ENCODE measurements at places on chromosomes 5 and 9.
A peak's percentile ranks its signal among the peaks of the same experiment; 100 is the strongest.

- no peak for ATAC-seq
Measured at GRCh38 chr9:69678843-69679538, 6.8 kb upstream of the APBA1 start.

GRCh38 chr5:82077496-82077895 lies 105.7 kb downstream of the ATG10 start:
- ATAC-seq = no peak

DNA sequence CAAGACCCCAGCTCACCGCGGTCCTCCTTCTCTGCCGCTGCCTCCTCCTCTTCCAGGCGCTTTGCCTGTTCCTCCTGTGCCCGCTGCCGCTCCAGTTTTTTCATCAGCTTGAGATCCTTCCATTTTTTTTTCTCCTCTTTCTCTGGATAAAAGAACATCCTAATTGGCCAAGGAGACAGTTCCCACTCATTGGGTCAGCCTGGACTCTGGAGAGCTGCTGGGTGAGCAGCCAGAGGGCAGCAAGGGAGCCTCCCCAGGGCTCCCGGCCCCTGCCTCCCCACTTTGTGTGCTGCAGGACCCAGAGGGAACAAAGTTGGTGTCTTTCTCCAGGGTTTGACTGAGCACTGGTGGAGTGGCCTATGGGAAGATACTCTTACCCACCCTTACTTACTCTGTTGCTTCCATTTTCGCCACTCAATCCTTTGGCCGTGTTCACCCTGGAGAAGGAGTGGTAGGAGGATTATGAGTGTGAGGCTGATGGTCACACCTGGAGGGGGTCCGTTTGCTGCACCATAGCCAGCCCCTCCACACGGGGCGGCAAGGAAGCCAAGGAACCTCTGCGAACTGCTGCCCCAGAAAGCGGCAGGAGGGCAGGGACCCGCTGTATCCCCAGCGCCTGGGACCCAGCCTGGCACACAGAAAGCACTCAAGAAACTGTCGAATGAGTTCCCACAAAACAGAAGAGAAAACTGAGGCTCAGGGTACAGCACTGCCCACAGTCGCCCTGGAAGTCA lies 708 bp downstream of the SPOUT1 start:
- peak; percentile 1 for ATAC-seq

- ATAC-seq = no peak
Measured at GRCh38 chr9:73741316-73741715, 589.7 kb downstream of the ANXA1 start.

DNA sequence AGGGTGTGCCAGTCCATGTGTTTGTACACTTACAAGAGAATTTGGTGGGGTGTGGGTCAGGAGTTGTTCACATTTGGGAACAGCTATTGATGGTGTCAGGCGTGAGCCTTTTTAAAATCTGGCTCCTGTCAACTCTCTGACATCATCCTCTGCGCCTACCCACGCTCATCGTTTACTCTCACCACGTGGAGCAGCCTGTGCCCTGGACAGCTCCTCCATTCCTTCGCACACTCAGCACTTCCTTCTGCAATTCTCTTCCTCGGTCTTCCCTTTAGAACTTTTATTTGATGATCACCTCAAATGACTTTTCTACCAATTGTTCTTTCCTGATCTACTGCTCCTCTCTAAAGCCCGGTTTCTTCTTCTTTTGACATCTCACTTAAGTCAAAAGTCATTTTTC lies 42.1 kb upstream of the GNAQ start:
- no peak for ATAC-seq

- ATAC-seq = no peak
Measured at GRCh38 chr9:112849363-112849922, 41.2 kb downstream of the SLC46A2 start.

DNA sequence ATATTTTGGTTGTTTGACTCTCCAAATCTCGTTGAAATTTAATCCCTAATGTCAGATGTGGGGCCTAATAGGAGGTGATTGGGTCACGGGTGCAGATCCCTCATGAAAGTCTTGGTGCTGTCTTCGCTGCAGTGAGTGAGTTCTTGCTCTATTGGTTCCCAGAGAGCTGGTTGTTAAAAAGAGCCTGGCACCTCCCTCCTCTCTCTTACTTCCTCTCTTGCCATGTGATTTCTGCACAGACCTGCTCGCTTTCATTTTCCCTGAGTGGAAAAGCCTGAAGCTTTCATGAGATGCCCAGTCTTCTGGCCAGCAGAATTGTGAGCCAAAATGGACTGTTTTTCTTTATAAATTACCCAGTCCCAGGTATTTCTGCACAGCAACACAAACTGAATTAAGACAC lies 221.6 kb downstream of the MAT2B start:
- peak; percentile 94 for ATAC-seq

- peak; percentile 56 for ATAC-seq
Measured at GRCh38 chr5:147822686-147823491, 8.6 kb downstream of the SPINK1 start.

- ATAC-seq = no peak
Measured at GRCh38 chr9:16030528-16031185, 477.8 kb downstream of the CCDC171 start.

DNA sequence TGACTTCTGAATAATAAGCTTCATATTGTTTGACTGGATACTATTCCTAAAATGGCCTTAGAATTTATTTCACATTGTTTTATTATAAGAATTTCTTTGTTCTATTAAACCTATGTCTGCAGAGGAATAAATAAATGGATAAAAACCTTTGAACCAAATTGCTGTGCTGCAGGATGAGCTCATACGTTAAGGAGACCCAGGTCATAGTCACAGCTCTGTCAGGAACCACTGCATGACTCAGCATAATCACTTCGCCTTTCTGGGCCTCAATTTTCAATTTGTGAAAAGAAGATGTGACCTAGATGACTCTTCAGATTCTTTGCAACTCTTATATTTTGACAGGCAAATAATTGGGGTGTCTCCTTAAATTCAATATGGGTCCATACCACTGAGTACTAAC lies 36.7 kb upstream of the HMHB1 start:
- no peak for ATAC-seq

- no peak for ATAC-seq
Measured at GRCh38 chr5:5342784-5343183, 79.7 kb upstream of the ICE1 start.

GRCh38 chr5:78341440-78341839 lies 19.0 kb upstream of the SCAMP1 start:
- ATAC-seq = no peak

DNA sequence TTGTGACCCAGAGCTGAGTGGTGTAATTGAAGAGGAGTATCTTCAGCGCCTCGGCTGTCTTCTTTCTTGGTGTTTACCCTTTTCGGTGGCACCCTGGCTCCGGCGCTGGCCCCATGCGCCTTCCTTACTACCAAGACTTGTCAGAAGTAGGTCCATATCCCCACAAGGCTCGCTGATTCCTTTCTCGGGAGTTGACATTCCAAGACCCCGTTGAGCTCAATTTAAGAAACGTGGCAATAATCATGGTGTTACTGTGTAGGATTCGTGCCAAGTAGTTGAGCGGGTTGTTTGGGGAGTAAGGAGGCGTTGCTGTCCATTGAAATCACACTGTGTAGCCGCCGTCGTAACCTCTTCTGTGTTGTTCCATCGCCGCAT lies 795 bp downstream of the NDUFAF2 start:
- peak; percentile 34 for ATAC-seq

GRCh38 chr5:54415147-54415546 lies 40.4 kb upstream of the HSPB3 start:
- ATAC-seq = no peak

- no peak for ATAC-seq
Measured at GRCh38 chr5:89216606-89217005, 333.6 kb upstream of the MEF2C start.

- no peak for ATAC-seq
Measured at GRCh38 chr5:61348447-61348846, 16.4 kb downstream of the ZSWIM6 start.

- ATAC-seq = no peak
Measured at GRCh38 chr9:15717290-15717967, 164.6 kb downstream of the CCDC171 start.

DNA sequence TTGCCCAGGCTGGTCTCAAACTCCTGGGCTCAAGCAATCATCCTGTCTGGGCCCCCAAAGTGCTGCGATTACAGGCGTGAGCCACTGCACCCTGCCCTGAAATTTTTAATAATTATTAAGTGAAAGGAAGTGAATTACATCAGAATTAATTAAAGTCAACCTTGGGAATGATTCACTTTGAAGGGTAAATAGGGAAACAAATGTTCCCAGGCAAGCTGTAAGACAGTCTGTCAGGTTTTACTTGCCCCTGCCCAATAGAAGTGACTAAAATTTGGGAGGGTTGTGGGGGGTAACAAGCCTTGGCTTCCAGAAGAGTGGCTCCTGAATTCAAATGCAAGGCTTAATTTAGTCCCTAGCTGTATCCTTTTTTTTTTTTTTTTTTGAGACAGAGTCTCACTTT lies 1.3 kb upstream of the LIX1 start:
- ATAC-seq = no peak

DNA sequence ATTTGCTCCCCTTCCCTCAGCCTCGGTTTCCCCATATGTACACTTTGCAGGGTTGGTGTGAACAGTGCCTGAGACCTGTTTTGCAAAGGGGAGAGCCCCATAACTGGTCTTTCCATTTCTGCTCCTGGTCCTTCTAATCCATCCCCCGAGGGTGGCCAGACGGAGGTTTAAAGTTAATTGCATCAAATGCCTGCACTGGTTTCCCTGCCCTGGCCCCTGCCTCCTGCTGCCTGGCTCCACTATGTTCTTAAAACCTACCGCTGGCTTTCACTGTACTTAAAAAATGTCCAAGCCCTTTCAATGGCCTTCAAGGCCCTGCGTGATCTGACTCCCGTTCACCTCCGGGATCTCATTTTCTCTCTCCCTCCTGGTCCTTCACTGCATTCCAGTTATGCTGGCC lies 183.0 kb downstream of the RGS3 start:
- no peak for ATAC-seq

GRCh38 chr5:173231996-173232498 lies 3.0 kb downstream of the NKX2-5 start:
- ATAC-seq = no peak

DNA sequence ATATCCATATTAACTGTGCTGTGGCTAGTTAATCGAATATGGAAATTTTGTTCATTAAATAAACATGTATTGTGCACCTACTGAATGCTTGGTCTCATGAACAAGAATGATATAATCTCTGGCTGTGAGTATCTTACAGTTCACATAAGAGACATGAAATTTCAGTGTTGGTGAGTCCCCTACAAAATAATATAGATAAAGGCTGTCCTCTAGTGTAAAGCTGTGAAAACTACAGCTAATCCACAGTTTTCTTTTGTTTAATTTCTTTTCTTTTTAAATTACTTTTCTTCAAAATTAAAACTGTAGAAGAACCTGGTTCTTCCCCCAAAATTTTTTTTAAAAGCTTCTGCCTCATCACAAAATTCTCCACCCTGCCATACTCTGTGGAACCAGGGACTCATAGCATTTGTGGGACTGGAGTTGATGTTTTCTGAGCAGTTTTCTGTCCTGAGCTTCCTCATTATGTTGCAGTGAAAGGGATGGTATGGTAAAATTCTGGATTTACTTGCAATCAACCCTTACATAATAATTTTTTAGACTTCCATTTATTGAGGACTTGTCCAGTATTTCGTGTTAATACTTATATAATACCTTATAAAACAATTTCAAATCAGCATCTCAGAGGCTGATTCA lies 135.0 kb downstream of the STK32A start:
- no peak for ATAC-seq

GRCh38 chr5:145943674-145944121 lies 7.3 kb downstream of the SH3RF2 start:
- ATAC-seq = no peak

DNA sequence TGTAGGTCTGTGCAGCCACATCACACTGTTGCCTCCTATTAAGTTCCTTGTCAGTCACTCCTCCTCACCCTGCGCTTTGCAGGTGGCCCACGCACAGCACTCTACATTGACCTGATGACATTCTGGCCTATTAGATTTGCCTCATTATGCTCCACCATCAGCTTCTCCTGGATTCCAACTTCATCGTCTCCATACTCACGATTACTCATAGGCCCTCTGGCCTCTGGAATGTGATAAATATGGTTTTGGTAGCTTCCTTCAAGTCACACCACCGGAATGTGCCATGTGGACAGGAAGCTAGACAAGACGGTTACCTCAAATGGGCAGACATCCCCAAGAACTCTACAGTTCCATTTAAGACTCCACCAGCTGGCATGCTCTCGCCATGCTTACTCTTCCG lies 158.0 kb upstream of the LHFPL2 start:
- no peak for ATAC-seq

GRCh38 chr5:142151436-142152383 lies 43.1 kb downstream of the NDFIP1 start:
- no peak for ATAC-seq

DNA sequence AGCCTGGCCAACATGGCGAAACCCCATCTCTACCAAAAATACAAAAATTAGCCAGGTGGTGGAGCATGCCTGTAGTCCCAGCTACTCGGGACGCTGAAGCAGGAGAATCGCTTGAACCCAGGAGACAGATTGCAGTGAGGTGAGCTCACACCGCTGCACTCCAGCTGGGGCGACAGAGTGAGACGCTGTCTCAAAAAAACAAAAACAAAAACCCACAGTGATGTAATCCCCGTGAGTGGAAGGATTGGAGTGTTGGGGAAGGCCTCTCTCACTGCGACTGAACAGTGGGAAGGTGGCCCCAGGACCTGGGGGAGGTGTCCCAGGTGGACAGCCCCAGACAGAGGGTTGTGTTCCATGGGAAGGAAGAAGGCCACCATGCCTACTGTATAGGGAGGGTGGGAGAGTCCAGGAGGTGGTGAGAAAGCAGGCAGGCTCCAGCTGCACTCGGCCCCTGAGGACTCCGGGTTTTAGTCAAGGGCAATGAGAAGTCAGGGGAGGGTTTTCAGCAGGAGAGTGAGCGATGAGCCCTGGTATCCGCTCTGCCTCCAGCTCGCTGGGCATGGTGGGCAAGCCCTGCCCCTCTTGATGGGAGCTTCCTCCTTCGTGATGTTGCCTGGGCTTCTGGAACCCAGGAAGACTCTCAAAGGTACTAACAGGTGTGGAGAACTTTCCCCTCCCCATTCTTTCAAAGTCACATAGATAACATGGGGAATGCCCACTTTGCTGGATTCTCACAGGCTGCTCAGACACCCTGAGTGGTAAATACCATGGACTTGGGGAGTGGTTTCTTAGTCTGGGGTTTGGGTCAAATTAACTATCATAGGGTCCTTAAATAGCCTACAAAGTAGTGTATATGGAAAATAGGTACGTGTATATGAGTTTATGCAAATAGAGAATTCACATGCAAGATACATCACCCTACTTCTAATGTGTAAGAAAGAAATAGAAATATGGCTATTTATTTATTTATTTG lies 74.7 kb downstream of the PPARGC1B start:
- no peak for ATAC-seq
